NCI-H446 (cell line): ENCODE measurements at places on chromosomes 6 and 20.
A peak's percentile ranks its signal among the peaks of the same experiment; 100 is the strongest.

DNA sequence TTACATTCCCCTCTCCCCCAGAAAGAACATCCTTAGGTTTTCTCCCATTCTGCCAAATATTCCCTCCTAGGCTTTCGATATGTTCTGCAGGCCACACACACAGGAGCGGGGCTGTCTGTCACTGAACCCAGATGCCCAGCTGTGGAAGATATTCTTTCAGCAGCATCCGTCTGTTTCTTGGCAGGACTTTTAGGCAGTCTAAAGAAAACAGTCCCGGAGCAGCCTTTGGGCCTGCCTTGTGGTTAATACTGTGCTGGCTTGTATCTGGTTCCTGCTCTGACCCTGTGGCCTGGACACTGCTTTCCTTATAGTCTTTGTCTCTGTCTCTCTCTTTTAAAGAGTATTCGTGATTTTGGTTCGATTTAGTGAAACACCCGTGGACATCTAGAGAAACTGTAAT lies 94.6 kb upstream of the SUPT3H start:
- DNase-seq, result no peak

- no peak for DNase-seq
Measured at GRCh38 chr6:108946695-108947094, 98.5 kb downstream of the ARMC2 start.

- no peak for DNase-seq
Measured at GRCh38 chr6:77678048-77678447, 25.2 kb downstream of the MEI4 start.

DNA sequence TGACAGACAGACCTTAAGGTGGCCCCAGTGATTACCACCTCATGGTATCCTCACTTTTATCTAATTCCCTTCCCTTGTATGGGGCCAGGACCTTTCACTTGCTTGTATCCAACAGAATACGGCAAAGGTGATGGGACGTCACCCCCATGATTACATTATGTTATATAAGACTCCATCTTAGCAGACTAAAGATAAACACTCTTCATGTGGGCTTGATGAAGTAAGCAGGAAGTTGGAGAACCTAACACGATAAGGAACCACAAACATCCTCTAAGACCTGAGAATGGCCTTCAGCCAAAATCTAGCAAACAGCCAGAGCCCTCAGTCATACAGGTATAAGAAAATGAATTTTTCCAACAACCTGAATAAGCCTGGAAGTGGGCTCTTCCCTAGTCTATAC lies 8.0 kb downstream of the SLC17A3 start:
- no peak for DNase-seq

- DNase-seq, result no peak
Measured at GRCh38 chr6:12113190-12113577, 101.1 kb downstream of the HIVEP1 start.

GRCh38 chr6:15166121-15166520 lies 79.7 kb upstream of the JARID2 start:
- DNase-seq, result no peak

- DNase-seq, result no peak
Measured at GRCh38 chr6:121770943-121771342, 335.5 kb downstream of the GJA1 start.

DNA sequence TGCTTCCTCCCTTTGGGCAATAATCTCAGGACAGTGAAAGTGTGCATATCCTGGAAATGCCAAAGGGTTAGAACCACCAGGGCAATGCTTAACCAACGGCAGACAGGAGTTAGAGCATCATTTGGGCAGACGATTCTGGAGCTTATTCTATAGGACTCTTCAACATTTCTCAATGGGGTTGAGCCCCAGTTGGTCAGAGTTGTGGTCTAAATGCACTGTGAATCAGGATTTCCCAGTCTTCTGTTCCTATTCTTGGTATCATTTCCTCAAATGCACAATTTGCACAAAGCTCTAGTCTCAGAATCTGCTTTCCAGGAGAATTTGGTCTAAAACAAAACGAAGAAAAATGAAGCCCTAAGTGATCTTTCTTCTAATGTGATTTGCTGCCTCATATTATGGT lies 389.6 kb upstream of the JAG1 start:
- DNase-seq, result no peak

DNA sequence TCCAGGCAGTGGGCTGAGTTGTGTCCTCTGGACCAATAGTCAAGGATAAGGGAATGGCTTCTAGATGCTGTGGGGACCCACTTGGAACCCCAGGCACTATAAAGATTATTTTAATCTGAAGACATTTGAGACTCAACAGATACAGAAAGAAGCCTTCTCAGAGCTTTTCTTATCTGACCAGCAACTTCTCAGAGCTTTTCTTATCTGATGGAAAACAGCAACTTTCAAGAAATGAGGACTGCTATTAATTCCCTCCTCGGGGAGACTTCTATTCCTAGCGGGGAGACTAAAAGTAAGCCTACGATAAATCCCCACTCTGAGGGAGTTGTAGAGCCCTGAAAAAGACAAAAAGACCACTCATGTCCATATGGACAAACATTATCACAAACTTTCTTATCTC lies 160.5 kb downstream of the RNASET2 start:
- no peak for DNase-seq

GRCh38 chr6:6803180-6803977 lies 214.9 kb downstream of the LY86 start:
- DNase-seq, result no peak

GRCh38 chr20:38645980-38646858 lies 44.6 kb downstream of the ARHGAP40 start:
- peak; percentile 12 for DNase-seq

DNA sequence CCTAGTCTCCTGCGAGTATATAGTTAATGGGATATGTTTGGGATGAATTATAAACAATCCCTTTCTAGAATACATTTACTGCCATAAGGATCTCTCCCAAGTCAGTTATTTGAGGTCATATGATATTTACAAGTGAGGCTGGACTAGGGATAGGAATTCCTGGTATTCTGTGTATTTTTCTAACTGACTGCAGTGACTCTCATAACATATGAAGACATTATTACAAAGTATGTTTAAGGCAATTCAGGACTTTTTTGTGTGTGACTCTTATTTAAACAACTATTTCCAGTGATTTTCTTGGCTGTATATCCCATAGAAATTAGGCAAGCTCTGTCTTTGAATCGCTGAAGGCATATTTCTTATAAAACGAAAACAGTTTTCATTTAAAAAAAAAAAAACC lies 18.4 kb upstream of the TNFAIP3 start:
- no peak for DNase-seq

GRCh38 chr6:156780102-156780641 lies 3.0 kb downstream of the ARID1B start:
- peak; percentile 28 for DNase-seq

GRCh38 chr6:2514965-2515543 lies 235.7 kb downstream of the MYLK4 start:
- DNase-seq, result no peak

GRCh38 chr6:128595544-128595943 lies 75.1 kb upstream of the PTPRK start:
- no peak for DNase-seq

- no peak for DNase-seq
Measured at GRCh38 chr20:57317789-57318371, 11.7 kb upstream of the SPO11 start.

GRCh38 chr6:14291331-14291730 lies 173.8 kb downstream of the CD83 start:
- no peak for DNase-seq

DNA sequence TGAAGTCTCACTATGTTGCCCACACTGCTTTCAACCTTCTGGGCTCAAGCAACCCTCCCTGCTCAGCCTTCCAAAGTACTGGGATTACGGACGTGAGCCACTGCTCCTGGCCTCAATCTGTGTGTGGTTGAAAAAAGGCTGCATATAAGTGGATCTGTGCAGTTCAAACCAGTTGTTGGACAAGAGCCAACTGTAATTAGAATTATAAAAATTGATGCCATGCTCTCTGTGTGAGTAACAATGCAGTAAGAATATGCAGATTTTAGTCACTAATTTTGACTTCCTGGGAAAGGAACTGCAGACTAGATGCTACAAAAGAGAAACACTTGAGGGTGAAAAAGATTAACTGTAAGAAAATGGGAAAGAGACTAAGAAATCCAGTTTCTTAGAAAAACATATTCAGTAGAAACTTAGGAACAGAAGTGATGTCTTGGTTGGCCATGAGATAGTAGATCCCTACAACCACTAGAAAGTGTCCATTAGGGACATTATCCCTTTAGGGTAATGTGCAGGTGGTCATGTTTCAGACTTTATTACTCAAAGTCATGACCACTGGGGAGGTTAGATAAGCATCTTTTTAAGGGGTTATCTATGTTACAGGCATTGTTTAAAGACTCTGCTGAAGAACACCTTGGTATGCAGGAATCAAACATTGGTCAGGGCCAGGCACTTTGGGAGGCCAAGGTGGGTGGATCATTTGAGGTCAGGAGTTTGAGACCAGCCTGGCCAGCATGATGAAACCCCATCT lies 26.3 kb downstream of the ITCH start:
- DNase-seq, result peak; percentile 28

DNA sequence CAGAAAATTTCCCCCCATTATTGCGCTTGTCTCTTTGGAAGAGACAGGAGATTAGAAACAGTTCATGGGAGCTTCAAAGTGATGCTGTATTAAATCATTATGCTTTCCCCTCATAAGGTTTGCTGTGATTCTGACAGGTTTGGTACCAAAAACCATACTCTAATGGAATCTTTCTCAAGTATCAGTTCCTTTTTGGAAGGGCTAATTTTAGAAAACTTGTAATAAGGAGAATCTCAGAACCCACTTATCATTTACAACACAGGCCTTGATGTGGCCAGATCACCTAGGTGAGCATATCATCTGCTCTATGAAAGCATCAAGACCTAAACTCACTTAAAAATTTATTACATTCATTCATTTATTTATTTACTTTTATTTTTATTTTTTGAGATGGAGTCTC lies 51.2 kb downstream of the TP53INP2 start:
- no peak for DNase-seq

DNA sequence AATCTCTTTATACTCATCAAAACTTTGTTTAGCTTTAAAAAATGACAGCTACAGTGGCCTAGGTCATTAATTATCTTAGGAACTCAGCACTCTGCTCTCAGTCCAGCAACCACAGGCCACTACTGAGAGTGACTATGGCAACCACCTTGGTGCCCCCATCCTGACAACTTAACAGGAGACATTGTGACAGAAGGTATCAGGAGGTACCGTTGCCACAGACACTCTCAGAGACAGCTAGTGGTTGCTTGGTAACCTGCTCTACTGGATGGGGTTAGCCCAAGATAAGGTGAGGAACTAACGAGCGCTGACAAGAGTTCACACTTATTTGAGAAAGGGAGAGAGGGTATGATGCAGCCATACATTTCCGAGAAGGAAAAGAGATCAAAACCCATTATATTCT lies 76.1 kb upstream of the TFAP2D start:
- DNase-seq, result no peak
